Foreskin melanocyte (primary cell): ENCODE measurements at places on chromosomes 1 and 21.

- no peak for DNase-seq
Measured at GRCh38 chr1:40784141-40784770, 669 bp downstream of the KCNQ4 start.

DNA sequence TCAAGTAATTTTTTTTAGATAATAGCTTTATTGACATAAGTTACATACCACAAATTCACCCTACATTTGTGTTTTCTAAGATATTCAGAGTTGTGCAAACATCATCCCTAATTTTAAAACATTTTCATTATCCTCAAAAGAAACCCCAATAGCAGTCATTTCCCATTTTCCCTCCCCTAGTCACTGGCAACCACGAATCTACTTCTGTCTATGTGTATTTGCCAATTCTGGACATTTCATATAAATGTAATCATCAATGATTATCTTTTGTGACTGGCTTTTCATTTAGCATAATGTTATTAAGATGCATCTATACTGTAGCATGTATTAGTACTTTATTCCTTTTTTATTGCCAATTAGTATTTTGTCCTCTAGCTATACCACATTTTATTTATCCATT, 88.8 kb upstream of the SLFNL1 start:
- no peak for DNase-seq

DNA sequence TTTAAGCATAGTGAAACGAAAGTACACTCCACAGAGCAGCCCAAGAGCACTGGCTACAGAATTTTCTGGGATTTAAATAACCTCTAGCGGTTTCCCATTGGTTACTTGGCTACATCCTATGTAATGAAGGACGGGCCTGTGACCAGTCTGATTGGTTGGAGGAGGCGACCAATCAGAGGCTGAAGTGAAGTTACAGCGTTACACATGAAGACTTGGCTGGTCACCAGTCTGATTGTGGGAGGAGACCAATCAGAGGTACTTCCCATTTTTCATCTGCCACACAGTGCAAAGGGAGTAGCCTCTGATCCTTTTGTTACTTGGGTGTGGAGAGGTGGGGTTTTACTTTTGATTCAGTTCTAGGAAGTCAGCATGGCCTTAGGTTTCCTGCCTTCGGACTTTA, 142.7 kb upstream of the SERTAD4 start:
- no peak for DNase-seq

GRCh38 chr1:179305450-179305849, 11.9 kb downstream of the SOAT1 start:
- DNase-seq: no peak

DNA sequence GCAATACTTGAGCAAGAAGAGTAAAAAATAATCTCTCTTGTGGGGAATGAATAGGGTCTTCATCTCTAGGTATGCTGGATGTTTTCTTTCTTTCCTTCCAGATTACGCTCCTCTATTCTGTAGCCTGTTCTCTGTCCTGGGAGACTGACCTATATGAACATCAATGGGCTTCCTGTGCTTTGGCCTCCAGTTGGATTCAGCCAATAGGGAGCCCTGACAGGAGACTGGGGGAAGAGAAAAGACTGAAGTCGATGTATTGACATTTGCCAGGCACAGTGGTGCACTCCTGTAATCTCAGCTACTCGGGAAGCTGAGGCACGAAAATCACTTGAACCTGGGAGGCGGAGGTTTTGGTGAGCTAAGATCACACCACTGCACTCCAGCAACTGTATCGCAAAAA, 17.6 kb downstream of the SEMA6C start:
- DNase-seq: no peak

- no peak for DNase-seq
Measured at GRCh38 chr1:37817481-37817880, 9.5 kb upstream of the YRDC start.

- DNase-seq: no peak
Measured at GRCh38 chr1:228783418-228784040, 48.2 kb downstream of the RHOU start.

GRCh38 chr1:66605419-66605997, 71.6 kb downstream of the SGIP1 start:
- no peak for DNase-seq

- no peak for DNase-seq
Measured at GRCh38 chr1:184479435-184480167, 92.8 kb downstream of the C1orf21 start.

DNA sequence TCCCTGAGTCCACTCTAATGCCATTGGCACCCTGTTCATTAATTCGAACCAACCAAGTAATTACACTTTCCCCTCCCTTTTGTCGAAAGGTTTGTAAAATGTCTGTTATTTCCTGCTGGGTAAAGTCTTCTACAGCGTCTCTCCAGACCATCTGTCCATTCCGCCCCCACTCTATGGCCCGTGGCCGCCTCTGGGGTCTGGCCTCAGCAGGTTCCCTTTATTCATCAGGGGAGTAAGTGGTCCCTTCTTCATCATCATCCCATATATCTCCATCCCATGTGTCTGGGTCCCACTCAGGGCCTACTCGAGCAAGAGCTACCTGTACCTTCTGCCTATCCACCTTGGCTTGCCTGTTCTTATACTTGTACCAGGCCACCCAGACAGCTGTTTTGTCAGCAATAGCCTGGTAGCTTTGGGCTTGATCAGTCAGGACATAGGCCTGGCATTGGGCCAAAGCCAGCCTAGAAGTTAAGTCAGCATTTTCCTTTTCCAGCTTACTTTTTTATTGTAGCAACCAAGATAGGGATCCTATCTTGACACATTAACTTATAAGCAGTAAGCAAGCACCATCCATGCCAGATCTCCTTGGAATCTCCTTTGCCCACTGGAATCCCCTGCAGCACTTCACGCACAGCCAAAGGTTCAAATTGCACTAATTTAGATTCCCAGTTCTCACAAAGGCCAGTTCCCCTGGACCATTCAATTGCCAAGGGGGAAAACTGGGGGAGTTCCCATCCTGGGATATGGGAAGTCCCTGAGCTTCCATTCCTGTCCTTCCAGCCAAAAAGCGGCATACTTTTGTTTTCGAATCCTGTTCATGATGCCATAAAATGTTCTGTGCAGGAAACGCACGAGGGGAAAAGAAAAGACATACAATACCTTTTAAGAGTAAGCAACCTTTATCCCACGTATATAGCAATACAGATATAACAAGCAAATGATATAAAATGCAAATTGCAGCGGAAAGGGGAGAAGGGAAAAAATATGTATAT, 6.6 kb upstream of the STUM start:
- peak; percentile 27 for DNase-seq

GRCh38 chr1:151158326-151158725, 1.9 kb downstream of the TNFAIP8L2 start:
- no peak for DNase-seq

DNA sequence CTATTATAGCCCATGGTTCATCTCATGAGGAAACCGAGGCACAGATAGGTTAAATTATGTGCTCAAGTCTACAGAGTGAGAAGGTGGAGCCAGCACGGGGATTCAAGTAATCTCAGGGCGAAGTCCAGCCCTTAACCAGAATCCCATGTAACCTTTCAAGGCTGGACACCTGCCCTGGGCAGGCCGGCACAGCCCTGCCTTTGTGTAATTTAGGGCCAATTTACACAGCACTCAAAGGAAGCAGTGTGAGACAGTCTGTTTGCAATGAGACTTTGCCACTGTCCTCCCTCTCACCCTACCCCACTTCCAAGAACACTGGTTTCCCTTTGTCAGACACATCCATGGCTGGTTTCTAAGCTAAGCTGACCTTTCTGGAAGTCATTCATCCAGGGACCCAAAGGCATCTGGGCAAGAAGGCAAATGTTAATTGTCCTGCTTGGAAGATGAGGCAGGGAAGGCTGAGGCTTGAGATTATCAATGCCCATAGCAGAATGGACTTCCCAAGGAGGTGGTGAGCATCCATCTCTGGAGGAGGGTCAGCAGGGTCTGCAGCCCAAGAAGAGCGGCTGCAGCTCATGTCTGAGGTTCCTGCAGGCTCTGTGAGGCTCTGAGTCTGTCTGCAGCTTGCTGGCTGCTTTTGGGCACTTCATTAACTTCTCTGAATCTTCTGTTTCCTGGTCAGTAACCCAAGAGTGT, 159.2 kb downstream of the TRABD2B start:
- DNase-seq: no peak

DNA sequence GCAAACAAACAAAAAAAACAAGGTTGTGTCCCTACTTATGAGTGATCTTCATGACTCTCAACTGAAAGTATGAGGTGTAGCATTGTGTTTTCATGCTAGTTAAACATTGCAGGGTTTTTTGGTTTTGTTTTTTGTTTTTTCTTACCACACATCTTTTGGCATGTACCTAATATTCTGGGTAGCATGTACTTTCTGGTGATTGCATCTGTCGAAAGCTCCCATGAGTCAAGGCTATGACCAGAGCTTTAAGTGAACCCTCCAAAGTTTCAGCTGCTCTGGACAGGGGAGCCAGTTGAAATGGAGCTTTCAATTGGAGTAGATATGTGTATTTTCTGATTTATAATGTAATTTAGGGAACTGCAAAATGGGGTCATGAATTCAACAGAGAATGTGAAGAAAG, 115.5 kb downstream of the KCNK2 start:
- DNase-seq: no peak

GRCh38 chr1:117567435-117567834, 38.4 kb upstream of the TENT5C start:
- no peak for DNase-seq

- no peak for DNase-seq
Measured at GRCh38 chr1:199123615-199124014, 484.8 kb downstream of the PTPRC start.
